Fibroblast of skin of scalp (primary cell): ENCODE measurements at places on chromosomes 6 and 20.

- DNase-seq = no peak
These were observed 143.6 kb downstream of the BMP7 start for GRCh38 chr20:57122536-57123489.

DNA sequence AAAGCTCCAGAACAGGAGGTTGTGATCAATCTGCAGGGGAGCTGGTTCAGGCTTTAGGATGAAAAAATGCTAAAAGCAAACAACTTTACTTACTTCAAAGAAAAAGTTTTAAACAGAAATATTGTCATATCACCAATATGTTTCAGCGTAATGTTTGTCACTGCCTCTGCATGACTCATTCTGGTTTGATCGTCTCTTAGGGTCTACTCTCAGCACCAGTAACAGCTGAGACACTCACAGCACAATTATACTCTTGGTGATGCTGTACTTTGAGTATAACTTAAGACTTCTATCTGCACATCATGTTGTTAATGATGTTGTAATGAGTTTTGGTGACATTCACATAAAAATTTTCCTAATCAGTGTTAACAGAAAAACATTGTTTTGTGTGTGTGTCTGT is 665.4 kb downstream of the EPM2A start:
- no peak for DNase-seq

GRCh38 chr6:54217018-54217417 is 91.2 kb upstream of the TINAG start:
- no peak for DNase-seq

GRCh38 chr20:34642009-34642408 is 34.9 kb downstream of the PIGU start:
- no peak for DNase-seq

GRCh38 chr6:124432620-124433019 is 529.6 kb upstream of the RNF217 start:
- DNase-seq = no peak

- peak; percentile 49 for DNase-seq
These were observed 6.4 kb downstream of the SCAND1 start for GRCh38 chr20:35947907-35948306.

GRCh38 chr20:16301986-16302385 is 271.3 kb downstream of the KIF16B start:
- DNase-seq = peak; percentile 13

DNA sequence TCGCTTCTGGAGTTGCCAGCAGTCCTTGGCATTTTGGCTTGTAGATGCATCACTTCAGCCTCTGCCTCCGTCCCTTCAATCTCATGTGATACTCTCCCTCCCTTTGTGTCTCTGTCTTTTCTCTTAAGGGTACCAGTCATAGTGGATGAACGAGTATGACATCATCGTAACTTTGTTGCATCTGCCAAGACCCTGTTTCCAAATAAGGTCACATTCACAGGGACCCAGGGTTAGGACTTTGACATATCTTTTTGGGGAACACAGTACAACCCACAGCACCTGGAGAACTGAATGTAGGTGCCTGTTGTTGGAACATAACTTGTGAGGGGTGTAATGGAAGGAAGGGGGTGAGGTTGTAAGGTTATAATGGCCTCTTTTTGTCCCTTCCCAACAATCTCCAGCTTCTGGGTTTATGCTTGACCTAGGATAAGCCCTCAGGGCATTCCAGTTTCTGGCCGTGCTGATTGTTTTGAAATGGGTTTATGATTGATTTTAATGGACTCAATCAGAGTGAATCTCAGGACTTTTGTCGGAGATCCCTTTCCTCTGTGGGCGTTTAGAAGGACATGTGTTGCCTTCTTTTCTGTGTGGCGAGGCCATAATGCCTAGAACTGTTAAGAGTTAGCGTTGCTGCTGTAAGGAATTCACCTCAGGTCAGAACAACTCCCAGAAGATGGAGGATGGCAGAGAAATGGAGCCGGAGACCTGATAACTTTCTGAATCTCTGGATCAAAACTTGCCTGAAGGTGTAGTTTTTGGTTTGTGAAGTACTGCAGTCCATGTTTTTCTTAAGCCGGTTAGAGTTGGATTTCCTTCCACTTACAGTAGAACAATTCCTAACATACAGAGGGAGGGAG is 9.2 kb downstream of the ATRN start:
- no peak for DNase-seq

DNA sequence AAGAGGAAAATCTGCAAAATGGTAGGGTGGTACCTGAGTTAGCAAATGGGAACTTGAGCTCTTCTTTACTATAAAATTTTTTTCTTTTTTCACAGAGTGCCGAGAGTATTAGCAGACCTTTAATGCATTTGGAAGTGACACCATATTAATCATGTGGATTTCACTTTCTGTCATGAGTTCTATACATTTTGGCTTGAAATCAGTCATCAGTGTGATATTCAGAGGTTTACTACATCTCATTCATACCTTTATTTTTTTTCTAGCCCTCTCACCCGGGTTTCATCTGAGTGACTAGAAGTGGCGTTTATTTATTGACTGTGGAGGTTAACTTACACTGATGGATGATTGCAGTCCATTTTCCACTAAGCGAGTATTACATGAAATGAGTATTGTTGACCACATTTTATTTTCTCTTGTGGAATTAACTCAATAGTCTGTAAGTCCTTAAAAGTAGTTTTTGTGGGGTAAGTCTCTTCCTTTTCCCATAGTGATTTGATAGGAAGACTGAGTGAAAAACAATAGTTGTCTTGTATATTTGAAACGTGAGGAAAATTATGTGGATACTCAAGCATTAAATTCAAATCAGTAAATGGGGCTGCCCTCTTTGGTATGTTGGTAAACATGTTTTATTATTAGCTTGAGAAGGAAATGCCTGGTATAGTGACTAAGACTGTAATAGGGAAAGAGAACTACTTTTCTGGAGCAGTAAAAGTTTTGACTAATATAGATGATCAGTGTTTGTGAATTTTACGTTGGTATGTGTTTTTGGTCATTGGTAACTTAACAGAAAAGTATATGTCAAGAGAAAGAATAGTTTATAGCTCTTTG is 55.5 kb downstream of the JARID2 start:
- DNase-seq = no peak

DNA sequence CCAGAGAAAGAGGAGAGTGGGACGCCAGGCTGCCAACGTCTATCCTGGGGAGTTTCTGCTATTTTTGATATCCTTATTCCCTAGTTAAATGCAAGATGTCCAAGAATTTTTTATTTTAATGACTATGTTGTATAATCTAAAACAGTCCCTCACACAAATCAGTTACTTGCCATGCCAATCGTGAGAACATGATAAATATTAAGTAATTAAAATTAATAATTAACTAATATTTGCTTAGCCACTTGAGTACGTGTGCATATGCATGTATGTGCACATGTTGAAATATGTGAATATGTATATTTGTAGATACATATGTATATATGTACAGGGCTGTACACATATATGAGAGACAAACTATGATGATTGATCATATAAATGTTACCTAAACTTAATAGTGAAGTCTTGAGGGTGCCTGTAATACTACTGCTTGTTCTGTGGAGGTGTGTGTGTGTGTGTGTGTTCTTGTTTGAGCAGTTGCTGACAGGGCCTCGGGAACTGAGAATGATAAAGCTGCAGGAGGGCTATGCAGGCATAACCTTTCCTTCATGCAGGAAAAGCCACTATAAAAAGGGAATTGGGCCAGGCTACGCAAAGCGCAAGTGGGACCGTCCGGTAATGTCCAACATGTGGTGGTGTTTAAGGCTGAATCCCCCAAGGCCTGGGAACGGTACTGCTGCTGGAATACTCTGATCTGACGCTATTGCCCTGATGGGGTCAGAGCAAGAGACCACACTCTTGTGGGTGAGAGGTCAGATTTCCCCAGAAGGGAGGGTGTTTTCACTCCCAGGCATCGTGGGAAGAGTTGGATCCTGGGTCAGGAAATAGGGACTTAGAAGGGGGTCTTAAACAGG is 148.3 kb upstream of the TBX18 start:
- no peak for DNase-seq

- no peak for DNase-seq
These were observed 5.4 kb downstream of the NQO2 start for GRCh38 chr6:3005077-3005476.

GRCh38 chr6:147587907-147588306 is 79.4 kb downstream of the SAMD5 start:
- DNase-seq = no peak

GRCh38 chr20:54212226-54212625 is 4.3 kb downstream of the PFDN4 start:
- peak; percentile 94 for DNase-seq

GRCh38 chr6:105733556-105734162 is 330.8 kb upstream of the PREP start:
- DNase-seq = peak; percentile 35

DNA sequence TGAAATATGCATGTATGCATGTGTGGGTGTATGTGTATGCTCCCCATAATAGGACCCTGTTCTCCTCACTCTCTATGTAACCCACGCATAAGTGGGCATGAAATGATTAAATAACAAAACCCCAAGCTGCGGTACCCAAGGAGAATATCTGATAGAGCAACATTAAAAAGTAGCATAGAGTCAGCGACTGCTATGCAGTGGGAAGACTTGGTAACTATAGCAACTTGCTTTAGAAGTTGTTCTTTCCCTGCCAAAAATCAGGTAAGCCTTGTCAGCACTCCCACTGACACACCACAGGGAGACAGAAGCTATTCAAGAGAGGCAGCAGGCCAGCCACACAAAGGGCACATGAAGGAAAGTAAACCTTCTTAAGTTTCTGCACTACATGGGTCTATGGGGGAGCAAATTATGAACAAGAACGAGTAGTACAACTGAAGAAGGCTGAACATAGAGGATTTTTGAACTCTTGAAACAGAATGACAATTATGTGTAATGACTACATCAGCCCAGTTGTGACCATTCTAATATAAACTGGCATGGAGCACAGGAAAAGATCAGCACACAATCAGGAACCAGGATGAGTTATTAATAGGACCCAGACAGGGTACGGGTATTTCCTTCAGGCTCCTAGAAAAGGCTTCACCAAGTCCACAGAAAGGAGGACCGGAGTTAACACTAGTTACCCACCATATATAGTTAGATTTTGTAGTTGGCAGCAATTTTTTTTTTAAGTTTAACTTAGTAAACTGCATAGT is 89.9 kb downstream of the GPR6 start:
- no peak for DNase-seq

GRCh38 chr20:16011056-16011455 is 562.2 kb downstream of the KIF16B start:
- DNase-seq = no peak

GRCh38 chr6:15996030-15996429 is 132.9 kb upstream of the MYLIP start:
- DNase-seq = no peak

DNA sequence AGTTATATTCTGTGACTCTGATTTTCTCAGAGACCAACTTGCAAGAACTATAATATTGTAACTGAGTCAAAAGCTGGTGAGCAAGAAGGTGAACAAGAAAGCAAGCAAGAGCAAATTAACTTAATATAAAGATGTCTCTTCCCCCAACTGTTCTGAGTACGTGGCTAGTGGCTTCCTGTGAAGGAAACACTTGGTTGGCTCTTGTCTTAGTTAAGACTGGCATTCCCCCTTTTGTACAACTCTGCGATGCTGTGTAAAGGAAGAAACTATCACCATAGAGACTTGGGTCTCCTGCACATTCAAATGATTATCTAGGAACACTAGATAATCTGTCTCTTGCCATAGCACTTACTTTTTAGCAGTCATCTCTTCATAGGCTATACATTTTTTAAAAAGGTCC is 47.3 kb upstream of the TNFAIP3 start:
- no peak for DNase-seq

DNA sequence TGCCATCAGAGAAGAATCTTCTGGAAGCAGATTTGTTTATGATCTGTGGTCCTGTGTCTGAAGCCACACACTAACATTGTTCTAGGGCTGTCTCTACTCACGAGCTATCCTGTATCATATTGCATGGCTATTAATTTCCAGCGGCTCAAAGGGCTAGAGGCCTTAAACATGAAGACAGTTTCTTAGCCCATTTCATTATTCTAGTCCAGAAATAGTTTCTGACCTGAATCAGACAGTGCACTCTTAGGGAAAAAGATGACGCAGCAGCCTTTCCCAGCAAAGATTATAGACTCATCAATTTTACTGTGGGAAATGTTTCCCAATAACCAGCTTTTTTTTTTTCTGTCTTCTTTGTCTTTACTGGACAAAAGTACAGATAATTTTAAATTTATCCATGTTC is 105.3 kb upstream of the SUPT3H start:
- DNase-seq = peak; percentile 93

DNA sequence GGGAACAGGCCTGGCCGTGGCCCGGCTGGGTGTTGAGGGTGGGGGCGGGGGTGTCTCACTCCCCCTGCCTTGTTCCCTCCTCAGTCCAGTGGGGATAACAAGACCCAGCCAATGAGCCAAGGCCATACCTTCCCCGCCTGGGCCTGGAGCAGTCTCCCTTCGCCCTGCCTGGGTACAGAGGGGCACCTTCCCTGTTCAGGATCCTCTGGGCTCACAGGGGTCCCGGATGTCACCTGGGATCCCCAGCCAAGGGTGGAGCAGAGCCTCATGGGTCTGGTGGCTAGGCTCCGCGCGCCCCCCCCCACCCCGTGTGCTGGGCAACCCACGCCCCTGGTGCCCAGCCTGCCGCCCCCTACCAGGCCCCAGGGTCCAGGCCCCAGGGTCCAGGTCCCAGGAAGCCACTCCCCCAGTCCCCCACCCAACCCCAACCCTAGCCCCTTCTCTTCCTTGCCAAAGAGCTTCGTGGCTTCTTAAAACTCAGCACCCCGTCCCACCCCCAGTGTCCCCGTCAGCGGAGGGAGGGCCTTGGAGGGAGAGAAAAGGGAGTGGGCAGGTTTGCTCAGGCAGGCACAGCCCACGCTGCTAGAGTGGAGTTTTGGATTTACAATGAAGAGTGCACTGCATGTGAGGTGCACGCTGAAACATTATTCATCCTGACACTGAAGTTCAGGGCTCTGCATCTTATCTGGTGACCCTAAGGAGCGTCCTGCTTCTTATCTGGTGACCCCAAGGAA is 11.8 kb downstream of the HRH3 start:
- DNase-seq = no peak

- DNase-seq = no peak
These were observed 3.3 kb downstream of the TRERF1 start for GRCh38 chr6:42448391-42448790.

GRCh38 chr6:145749632-145750031 is 14.3 kb upstream of the EPM2A start:
- DNase-seq = peak; percentile 87

- no peak for DNase-seq
These were observed 2.1 kb downstream of the TGM6 start for GRCh38 chr20:2382833-2383232.

DNA sequence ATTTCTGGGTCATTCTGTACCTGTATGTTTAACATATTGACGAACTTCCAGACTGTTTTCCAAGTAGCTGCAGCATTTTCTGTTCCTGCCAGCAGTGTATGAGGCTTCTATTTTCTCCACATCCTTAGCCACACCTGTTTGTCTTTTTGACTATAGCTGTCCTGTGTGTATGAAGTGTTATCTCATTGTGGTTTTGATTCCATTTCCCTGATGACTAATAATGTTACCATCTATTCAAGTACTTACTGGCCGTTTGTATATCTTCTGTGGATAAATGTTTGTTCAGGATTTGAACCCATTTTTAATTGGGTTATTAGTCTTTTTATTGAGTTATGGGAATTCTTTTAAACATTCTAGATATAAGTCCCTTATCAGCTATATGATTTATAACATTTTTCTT is 95.2 kb downstream of the JAG1 start:
- DNase-seq = peak; percentile 54

GRCh38 chr20:43798291-43799149 is 71.7 kb upstream of the GTSF1L start:
- DNase-seq = no peak

GRCh38 chr6:23510778-23511510 is 615.1 kb upstream of the NRSN1 start:
- no peak for DNase-seq

GRCh38 chr6:157638779-157639178 is 184.3 kb upstream of the SNX9 start:
- DNase-seq = no peak
